T-helper 17 cell (primary cell): ENCODE measurements at places on chromosomes 3 and 15.

- DNase-seq, result no peak
Measured at GRCh38 chr15:35998663-35999602, 453.0 kb upstream of the DPH6 start.

DNA sequence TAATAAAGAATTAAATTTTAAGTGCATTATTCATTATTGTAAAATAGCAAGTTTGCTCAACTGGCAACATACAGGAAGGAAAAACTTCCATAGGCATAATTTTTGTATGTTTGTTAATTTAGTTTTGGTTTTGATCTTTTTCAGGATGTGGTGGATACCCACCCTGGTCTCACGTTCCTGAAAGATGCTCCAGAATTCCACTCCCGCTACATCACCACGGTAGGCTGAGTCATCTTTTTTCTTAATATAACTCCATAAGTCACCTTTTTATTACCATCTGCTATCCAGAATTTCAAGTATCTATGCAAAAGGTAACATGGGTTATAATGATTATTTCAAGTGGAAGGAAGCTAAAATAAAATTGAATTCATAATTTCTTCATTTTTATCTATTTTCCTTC lies 104.8 kb downstream of the PPP2R3A start:
- no peak for DNase-seq

DNA sequence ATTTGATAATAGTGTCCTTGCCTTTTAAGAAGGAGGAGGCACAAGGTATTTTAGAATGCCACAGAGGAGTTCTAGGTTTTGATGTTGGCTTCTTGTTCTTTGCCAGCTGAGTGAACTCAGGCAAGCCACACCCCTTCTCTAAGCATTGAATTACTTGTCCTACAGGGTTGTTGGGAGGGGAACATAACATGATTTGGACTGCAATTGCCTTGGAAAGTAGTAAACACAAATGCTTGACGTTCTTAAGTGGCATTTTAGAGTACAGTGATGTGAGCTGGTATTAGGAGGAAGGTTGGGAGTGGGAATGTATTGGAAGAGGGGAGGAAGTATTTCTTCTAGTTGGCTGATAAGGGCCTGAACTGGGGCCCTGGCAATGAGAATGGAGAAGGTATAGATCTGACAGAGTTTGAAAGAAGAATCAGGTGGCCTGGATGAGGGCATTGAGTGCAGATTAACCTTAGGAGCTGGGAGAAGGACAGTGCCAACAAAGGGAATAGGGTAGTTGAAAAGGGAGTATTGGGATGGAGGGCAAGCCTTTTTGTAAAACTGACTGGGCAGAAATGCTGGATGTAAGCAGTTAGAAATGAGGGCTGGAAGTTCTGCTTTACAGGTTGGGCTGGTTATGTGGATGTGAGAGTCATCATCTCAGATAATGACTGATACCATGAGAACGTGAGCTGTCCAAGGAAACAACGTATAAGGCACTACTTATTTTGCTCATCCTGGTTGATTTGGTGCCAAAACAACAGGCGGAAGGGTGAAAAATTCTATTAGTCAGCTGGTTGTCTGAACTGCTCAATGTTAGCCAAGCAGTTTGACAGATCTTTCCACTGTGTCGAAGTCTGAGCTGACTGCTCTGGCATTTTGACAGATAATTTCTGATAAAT lies 16.7 kb downstream of the KAT2B start:
- DNase-seq, result no peak

- no peak for DNase-seq
Measured at GRCh38 chr15:80925597-80926059, 64.0 kb downstream of the MESD start.

DNA sequence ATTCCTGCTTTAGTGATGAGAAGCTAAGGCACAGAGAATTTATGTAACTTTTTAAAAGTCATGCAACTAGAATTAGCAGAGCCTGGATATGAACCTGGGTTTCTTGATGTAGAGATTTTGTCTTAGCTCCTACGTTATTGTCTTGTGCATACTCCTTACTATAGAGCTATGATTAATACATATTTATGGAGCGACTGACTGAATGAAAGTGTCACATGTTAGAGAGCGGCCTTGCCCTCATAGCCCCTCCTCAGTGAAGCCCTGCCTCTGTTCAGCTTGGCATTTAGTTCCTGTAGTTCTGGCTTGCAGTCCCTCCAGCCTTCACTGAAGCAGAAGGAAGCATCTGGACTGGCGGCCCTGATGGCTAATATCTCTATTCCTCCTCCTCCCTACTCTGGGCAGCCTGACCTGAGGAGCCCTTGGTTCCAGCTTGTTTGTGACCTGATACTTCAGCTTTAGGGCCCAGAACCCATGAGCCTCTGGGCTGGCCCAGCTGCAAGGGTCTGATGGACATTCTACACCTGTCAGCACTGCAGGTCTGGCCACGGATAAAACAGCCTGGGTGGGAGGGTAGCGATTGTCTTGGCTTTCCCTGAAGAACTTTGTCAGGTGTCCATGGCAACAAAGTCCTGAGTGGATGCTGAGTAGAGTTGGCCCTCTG lies 13.4 kb upstream of the AGBL1 start:
- DNase-seq, result no peak

DNA sequence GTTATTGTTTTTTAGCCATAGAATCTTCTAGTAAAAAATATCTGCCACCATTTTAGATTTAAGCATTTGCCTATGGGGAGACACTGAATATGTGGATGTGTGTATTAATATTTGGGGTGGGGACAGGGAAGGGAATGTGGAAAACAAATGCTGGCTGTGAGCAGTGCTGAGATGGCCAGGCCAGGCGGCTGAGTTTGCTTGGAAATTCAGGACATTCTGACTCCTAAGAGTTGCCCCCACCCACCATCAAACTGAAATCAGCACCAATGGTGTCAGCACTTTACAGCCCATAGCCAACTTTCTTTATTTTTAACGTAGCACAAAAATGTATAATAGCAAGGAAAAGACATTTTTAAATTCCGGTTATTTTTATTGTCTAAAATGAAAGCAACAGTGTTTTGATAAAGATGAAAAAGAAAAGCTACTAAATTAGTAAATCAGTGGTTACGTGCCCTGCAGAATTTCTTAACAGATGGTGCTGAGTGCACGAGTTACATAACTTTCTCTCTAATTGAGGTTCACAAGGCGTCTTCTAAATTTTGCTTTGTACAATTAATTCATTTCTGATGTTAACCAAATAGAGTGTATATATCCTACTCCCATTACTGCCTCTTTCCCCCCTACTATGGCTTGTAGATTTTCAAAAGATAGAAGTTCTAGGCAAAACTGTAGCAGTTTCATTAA lies 34.0 kb downstream of the B3GALNT1 start:
- no peak for DNase-seq

DNA sequence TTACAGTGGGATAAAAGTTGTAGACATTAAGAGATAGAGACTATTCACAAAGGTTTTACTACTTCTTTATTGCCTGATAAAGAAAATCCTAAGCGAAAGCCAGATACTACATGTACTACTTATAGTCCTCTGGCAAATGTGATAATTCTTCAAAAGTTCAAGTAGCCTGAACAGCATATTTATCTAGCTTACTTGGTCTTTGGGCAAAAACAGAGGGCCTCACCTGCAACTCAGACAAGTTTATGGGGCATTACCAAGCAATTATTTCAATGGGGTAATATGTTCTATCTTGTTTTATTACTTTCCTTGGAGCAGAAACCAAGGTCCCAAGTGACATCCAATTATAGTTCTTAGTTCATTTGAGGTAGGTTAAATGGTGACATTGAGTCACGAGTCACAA lies 390.1 kb upstream of the ARHGEF26 start:
- DNase-seq, result no peak

- DNase-seq, result no peak
Measured at GRCh38 chr3:170307671-170308405, 49.7 kb upstream of the SKIL start.

DNA sequence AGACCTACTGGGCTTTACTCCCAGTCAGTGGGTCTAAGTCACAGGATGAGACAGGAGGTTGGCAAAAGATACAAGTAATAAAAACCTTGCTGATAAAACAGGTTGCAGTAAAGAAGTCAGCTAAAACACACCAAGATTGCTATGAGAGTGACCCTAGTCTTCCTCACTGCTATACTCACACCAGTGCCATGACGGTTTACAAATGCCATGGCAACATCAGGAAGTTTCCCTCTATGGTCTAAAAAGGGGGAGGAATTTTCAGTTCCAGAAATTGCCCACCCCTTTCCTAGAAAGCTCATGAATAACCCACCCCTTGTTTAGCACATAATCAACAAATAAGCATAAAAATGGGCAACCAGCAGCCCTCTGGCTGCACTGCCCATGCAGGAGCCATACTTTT lies 966.7 kb upstream of the ROBO1 start:
- DNase-seq, result no peak

DNA sequence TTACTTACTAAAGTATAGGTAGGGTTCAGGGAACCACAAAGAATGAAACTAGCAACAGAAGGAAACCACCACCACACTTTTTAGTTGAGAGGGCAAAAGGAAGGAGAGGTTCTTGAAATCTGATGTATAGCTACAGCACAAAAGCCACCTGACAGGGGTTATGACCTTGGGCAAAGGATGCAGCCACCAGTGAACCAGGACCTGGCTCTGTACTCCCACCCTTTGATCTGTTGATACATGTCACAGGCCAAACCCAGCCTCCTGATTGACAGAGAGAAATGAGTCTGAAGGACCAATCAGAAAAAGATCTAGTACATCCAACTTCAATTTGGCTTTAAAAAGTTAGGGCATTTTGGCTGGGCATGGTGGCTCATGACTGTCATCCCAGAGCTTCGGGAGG lies 20.0 kb upstream of the BLM start:
- no peak for DNase-seq

DNA sequence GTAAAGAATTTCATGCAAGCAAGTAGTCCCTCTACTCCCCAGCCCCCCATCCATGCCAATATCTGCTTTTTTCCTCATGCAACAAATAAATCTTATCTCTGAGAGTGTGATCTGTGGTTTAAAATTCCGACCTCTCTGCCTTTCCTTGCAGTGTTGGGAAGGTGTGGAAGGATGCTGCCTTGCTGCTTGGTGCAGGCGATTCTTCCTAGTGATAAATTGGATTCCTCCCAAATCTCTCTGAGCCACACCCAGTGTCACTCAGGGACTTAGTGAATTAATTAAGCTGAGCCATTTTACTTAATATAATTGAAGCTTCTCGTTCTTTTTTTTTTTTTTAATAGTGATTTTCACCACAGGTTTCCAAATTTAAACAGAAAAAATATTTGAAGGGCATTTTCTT lies 3.4 kb downstream of the GAP43 start:
- DNase-seq, result no peak

GRCh38 chr3:144058713-144059112 lies 87.1 kb downstream of the DIPK2A start:
- DNase-seq, result no peak

DNA sequence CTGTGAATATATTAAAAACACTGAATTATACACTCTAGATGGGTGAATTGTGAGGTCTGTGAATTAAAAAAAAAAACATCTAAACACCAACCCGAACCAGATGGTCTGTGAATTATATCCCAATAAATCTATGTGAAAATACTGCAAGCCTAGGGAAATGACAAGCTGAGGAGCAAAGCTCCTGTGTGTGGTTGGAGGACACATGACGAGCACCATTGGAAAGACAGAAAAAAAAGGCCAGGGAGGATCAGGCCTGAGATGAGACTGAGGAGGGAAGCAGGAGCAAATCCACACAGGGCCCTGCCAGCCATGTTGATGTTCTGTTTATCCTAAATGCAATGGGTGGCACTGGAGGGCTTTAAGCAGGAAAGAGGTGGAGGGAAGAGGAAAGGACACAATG lies 200.0 kb downstream of the RORA start:
- no peak for DNase-seq

DNA sequence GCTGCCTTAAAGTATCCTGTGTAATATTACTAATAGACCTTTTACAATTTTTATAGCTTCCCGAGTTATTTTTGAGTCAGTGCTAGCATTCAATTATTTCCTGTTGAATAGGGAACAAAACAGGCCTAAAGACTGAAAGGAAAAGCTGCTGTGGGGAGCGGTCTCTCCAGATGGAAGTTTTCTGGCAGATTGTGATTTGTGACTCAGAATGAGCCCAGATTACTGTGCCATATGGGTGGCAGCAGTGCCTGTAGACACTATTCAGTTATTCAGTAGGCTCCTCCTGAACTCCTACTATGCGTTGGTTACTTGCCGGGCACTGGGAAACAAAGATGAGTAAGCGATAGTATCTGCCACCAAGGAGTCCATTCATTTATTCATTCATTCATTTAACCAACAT lies 211.8 kb downstream of the CHST2 start:
- DNase-seq, result no peak

GRCh38 chr3:9130345-9131305 lies 118.8 kb downstream of the SRGAP3 start:
- DNase-seq, result no peak

DNA sequence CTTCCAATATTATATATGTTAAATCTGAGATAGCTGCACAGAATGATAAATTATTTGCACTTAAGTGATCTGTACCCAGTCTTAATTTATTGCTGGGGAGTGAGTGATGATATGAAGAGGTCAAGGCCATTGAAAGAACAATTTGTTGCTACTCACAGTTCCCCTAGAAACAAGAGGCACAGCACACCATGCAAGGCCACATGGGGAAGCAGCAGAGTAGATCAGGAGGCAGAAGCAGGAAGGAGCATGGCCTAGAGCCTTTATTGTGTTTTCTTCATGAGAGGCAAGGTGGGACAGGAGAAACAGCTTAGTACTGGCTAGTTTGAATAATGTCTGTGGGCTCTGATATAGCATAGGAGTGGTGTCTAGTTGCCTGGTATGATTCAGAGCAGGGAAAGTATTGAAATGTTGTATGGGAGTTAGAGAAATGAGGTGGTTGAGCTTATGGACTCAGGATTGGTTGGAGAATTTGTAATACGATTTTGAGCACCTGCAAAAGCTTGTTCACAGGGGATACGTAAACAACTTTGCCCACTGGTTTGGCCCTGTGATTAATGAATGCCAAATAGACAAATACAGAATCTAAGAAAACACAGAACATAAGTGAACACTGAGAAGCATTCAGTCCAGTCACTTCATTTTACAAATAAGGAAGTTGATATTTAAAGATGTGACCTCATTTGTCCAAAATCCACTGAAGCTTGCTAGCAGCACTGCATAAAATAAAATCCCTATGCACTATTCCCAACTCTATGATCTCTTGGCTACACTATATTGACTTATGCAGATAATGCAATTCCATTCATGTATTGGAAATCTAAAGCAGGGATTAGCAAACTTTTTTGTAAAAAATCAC lies 71.7 kb downstream of the TMCO5A start:
- DNase-seq, result no peak

DNA sequence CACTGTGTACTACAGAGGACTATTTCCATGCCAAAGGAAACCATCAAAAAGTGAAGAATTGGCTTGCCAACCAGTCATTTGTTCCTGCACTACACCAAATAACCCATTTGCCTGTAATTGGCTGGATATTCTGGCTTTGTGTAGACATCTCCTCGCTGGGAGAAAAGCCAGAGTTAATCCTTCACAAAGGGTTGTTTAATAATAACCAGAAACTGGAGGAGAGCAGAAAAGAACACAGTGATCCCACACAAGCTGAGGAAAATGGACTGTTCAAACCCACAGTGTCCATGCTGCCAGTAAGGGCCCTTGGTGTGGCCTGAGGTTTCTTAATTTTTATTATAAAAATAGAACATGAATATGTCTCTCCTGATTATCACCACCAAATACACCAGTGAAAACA lies 294.0 kb downstream of the RORA start:
- no peak for DNase-seq
